ENCODE measurements at places on chromosomes 7 and 10. TPM values are rescaled to one million over a fixed set of nuclear protein-coding genes. Genes with fewer than 3 reads are reported as not detected.

PSD gene
- 2.0 TPM for total RNA-seq

TAC1 gene
- total RNA-seq = not detected

AQP1 gene
- total RNA-seq = 42.3 TPM

NANOS1 gene
- 1.3 TPM for total RNA-seq

PRKCQ gene
- total RNA-seq = 0.64 TPM

ZNF488 gene
- total RNA-seq = 0.60 TPM

MPP7 gene
- 53.6 TPM for total RNA-seq

TFR2 gene
- 0.68 TPM for total RNA-seq

ACTA2 gene
- total RNA-seq = 53.0 TPM

PIP gene
- 0.56 TPM for total RNA-seq

EIF5AL1 gene
- total RNA-seq = 1.7 TPM

DENND2A gene
- total RNA-seq = 1.0 TPM

MINDY3 gene
- total RNA-seq = 15.3 TPM

All from esophagus mucosa (tissue), 1 donor.